HAP-1 (cell line): ENCODE measurements at places on chromosomes 11 and 22.

DNA sequence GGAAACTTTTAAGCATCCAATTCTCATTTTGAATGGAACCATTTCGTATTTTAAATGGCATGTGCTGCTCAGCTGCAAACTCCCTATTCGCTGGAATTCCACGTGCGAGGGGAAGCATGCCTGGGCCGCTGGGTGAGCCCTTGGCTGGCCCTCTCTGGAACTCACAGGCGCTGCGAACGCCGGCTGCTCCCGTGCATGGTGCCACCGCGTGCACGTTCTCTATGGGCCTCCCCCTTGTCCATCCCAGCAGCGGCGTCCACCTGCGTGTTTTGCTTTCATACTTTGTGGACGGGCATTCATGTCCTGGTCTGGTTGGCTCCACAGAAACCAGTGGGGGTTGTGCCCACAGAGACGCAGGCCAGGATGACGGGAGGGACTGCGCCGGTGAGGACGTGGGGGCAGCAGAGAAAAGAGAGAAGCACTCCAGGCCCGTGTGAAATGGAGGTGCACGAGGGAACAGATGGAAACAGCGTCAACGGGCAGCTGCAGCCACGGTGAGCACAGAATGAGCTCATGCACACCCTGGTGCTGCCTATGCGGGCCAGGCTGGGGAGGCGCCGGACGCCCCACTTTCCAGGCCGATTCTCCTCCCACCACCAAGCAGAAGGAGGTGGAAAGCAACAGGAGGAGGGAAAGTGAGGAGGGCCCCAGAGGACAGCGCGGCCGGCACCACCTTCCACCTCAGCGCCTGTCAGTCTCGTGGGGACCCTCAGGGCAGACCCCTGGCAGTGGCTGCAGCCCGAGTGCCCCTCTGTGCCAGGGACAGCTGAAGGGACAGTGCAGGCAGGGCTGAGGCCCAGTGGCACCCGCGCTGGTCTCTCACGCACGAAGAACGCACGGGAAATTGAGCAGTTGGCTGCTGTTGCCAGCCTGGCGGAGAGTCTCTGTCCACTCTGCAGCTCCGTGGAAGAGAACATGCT, 29.1 kb downstream of the TOLLIP start:
- DNase-seq, result no peak

DNA sequence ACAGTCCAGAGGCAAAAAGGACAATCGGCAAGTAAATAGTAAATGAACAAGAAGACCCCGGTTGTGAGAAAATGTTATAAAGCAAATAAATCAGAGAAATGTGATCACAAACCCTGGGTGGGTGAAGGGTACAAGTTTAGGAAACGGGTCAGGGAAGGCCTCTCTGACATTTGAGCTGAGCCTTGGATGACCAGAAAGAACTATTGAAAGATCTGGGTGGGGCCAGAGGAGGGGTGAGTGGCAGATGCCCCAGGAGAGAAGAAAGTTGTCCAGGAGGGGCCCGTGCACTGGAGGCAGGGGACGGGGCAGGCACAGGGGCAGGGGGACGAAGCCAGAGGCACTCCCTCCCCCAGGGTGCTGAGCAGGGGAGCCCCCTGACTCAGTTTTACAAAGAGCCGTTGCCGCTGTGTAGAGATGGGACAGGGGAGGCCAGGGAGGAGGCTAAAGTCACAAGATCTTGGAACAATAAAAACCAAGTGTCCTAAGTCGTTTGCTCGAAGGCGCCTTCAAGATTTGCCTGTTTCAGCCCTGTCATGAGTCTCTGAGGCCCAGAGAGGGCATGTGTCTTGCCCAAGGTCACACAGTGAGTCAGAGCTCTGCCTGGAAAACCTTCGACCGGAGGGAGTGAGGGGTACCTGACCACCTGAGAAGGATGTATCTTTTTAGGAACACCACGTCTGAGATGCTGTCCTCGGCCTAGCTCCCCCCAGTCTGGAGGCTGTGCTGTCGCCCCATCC, 10.8 kb upstream of the PDGFB start:
- no peak for DNase-seq

DNA sequence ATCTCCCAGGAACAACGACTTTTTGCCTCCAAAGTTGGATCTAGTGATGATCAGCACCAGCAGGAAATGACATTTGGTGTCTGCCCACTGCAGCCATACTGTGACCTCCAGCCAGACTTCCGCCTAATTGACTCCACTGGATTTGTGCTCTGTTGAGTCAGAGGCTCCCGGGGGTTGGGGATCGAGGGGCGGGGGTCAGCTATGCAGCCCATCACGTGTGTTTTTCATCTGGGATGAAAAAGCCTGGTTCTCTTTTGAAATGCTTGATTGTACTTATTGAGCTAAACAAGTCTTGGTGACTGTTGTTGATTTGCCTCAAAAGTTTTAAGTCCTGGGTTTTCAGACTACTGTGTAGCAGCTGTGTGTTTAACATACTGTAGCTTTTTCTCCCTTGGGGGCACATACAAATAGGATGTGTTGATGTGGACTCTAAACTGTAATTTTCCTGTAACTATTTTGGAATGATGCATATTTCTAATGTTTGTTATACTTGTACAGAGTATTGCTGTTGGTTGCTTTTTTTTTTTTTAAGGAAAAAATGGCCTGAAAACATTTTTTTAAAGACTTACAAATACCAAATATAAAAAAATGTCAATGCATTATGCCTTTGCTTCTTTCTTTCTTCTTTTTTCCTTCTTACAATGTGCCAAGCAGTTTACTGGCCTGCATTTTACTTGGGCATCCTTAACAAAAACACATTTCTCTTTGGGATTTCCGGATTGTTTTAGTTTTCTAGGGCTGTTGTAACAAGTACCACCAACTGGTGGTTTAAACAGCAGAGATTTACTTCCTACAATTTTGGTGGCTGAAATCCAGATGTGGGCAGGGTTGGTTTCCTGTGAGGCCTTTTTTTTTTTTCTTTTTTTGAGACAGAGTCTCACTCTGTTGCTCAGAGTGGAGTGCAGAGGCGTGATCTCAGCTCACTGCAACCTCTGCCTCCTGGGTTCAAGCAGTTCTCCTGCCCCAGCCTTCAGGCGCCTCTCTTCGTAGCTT, 46.1 kb upstream of the OR4B1 start:
- no peak for DNase-seq

- DNase-seq, result no peak
Observed at GRCh38 chr11:113505541-113506375, 30.6 kb upstream of the DRD2 start.

DNA sequence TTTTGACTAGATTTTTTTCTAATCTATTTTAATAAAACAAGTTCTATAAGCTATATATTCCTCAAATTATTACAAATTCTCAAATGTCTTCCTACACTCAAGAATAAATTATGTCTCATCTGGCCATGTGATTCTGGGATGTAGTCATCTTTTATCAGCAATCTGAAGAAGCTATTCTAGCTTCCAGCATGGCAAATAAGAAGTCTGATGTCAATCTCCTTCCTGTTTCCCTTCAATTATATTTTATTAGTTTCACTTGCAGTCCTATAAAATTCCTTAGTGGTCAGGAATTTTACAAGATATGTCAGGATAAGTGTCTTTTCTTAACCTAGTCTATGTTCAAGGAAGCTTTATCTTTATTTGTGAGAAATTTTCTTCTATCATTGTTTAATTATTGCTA, 10.4 kb upstream of the ANO3 start:
- DNase-seq, result no peak

DNA sequence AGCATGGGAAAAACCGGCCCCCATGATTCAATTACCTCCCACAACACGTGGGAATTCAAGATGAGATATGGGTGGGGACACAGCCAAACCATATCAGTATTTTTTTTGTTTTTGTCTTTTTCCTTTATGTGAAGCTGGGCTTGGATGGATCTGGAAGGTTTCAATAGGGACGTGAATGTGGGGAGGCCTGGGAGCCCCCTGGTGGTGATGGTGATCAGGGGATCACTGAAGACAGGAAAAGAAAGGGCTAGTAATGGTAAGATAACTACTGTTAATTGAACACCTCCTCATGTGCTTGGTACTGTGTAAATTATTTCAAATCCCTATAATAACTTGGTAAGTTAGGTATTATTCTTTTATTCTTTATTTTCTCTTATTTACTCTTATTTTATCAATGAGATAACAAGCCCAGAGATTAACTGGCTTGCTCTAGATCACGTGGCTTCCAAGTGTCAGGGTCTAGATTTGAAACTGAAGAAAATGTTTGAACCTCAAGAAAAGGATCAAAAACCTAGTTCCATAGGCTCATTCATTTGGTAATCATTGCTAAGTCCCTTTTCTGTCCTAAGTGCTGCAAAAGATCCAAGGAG, 364.2 kb downstream of the TENM4 start:
- peak; percentile 72 for DNase-seq
